ENCODE measurements at places on chromosomes 1 and 21.

- no peak for DNase-seq
Measured at GRCh38 chr1:21449906-21450305, 10.0 kb downstream of the NBPF3 start.

DNA sequence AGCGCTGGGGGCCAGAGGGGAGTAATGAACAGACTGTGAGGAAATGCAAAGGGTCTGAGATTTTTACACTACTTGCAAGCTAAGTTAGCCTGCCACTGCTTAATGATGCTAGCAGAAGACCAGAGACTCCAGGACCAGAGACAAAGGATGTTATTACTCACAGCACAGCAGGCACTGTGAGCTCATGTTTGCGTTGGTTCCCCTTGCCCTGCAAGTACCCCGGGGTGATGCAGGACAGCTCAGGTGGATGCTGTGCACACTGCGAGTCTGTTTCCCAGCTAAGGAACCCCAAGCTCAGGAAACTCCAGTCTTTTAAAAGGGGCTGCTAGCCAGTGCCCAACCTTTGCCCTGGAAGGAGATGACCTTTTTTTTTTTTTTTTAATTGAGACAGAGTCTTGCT lies 1.2 kb downstream of the FHAD1 start:
- DNase-seq, result no peak

- no peak for DNase-seq
Measured at GRCh38 chr1:53584777-53585107, 125.5 kb downstream of the DMRTB1 start.

DNA sequence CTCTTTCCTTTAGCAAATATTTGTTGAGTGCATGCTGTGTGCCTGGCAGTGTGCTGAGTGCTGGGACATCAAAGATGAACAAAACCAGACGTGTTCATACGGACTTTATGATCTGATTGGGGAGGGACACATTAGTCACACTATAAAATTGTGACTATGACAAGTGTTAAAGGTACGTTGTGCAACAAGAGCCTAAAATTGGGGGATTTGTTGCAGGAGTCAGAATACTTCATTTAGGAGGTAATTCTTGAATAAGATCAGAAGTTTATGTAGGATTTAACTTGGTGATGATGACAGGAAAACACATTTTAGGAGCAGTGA lies 29.6 kb downstream of the B3GALT2 start:
- DNase-seq, result no peak

DNA sequence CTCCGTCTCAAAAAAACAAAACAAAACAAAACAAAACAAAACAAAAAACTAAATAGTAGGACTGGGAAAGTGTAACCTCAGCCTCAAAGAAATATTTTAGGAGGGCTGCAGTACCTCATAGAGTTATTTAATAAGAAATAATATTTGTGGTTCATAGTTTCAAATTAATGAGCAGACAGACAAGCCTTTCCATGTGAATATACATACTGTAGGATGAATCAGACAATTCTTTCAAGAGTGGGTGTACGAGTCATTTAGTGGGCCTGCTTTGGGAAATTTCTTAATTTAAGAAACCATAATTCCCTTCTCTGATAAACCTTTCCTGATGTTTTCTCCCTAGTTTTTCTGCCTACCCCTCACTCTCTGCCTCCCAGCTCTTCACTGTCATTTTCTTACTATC lies 52.5 kb downstream of the CDC14A start:
- no peak for DNase-seq

DNA sequence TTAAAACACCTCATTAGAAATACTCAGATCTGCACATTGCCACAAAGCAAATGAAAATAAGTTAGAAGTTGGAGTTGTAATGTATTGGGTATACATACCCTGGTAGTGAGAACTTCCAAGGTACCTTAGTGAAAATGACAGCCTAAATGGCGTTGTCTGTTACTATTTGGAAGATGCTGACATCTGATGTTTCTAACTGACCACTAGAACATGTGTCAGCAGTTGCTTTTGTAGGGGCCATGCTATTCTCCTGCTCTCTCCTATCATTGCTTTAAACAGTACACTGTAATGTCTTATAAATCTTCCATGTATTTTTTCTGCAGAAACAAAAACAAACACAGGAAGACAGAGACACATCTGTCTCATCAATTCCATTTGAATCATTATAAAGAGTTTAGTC lies 40.1 kb downstream of the LAMC1 start:
- no peak for DNase-seq

GRCh38 chr1:44786841-44787426 lies 1.0 kb downstream of the BEST4 start:
- no peak for DNase-seq

DNA sequence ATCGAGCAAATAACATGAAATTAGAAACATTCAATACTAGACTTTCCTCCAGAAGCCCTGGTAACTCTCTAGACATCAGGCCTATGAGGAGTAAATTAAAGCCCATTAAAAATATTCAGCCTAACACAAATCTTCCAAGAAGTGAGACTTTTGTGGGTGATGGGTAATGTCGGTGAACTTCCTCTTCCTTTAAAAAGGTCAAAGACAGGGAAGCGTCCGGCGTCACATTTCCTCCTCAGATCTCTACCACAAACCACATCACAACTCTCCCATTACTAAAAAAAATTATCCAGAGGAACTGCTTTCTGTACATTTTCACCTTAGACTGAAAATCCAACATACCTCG lies 1.4 kb downstream of the EIF4G3 start:
- peak; percentile 39 for DNase-seq

- no peak for DNase-seq
Measured at GRCh38 chr1:184970691-184971161, 3.6 kb downstream of the NIBAN1 start.

DNA sequence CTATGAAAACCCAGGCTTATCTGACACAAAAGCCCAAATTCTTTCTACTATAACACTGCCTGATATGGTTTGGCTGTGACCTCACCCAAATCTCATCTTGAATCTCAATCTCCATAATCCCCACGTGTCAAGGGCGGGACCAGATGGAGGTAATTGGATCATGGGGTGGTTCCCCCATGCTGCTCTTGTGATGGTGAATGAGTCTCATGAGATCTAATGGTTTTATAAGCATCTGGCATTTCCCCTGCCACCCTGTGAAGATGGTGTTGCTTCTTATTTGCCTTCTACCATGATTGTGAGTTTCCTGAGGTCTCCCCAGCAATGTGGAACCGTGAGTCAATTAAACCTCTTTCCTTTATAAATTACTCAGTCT lies 123.3 kb upstream of the USP24 start:
- DNase-seq, result no peak

GRCh38 chr1:218863987-218864386 lies 309.7 kb upstream of the LYPLAL1 start:
- DNase-seq, result no peak

DNA sequence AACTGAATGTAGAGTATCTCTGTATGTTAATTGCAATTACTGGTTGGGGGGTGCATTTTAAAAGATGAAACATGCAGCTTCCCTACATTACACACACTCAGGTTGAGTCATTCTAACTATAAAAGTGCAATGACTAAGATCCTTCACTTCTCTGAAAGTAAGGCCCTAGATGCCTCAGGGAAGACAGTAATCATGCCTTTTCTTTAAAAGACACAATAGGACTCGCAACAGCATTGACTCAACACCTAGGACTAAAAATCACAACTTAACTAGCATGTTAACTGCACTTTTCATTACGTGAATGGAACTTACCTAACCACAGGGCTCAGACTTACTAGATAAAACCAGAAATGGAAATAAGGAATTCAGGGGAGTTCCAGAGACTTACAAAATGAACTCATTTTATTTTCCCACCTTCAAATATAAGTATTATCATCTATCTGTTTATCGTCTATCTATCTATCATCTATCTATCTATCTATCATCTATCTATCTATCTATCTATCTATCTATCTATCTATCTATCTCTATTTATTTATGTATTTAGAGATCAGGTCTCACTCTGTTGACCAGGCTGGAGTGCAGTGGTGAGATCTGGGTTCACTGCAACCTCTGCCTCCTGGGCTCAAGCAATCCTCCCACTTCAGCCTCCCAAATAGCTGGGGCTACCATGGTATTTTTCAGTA lies 47.8 kb downstream of the CHML start:
- no peak for DNase-seq

GRCh38 chr21:31255896-31256295 lies 88.2 kb downstream of the TIAM1 start:
- DNase-seq, result no peak

DNA sequence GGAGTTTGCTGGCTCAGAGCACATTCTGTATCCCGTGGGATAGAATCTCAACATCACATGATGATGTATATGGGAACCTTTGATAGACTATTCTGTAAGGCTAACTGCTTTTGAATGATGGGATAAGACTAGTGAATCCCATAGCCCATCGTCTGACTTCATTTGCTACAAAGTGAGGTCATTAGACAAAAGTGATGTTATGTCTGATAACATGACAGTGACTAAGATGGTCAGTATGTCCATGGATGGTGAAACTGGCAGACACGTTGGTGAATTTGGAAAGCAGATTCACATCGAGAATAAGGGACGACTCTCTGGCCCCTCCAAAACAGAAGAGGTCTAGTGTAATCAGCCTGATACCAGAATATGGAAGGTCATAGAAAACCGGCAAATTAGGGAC lies 108.4 kb downstream of the HHAT start:
- no peak for DNase-seq

DNA sequence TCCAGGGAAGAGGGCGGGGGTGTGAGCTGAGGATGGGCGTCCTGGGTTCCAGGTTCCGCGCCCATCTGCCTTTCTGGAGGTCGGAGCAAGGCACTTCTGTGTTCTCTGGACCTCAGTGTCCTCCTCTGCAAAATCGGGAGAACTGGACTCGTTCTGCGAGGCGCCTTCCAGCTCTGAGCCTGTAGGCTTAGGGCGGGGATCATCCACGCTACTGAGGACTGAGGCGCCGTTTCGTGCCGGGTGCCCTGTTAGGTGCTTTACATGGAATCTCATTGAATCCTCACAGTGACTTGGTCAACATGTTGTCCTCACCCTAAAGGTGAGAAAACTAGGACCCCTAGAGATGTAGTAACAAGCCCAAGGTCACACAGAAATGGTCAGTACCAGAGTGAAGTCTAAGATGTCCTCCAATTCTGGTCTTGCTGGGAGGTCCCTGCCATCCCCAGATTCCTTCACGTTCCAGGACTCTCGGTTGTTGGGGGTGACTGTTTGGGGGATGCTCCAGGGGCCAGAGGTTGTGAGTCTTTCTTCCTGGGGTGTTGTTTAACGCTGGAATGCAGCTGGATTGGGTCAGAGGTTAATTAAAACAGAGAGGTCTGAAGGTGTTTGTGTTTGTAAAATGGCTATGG lies 677 bp downstream of the PRKAA2 start:
- DNase-seq, result no peak

DNA sequence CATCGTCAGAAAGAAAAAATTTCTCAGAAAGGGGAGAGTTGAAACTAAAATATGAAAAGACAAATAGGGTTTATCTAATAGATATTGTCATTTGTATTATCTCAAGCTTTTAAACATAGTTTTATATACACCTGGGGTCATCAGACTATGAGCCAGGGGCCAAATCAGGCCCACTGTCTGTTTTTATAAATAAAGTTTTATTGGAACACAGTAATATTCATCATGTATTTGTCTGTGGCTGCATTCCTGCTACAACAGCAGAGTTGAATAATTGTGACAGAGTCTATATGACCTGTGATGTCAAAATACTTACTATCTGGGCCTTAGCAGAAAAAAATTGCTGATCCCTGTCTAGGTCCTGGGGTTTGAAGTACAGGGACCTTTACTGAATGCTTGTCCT lies 120.5 kb upstream of the RUNX1 start:
- DNase-seq, result no peak

- no peak for DNase-seq
Measured at GRCh38 chr1:117591252-117591651, 14.6 kb upstream of the TENT5C start.

GRCh38 chr1:8465692-8466091 lies 147.8 kb downstream of the SLC45A1 start:
- DNase-seq, result no peak

- DNase-seq, result no peak
Measured at GRCh38 chr1:224542783-224543440, 73.2 kb upstream of the CNIH3 start.

GRCh38 chr1:86705665-86705985 lies 1.2 kb downstream of the SH3GLB1 start:
- no peak for DNase-seq

- no peak for DNase-seq
Measured at GRCh38 chr1:24770881-24771280, 25.6 kb downstream of the CLIC4 start.

DNA sequence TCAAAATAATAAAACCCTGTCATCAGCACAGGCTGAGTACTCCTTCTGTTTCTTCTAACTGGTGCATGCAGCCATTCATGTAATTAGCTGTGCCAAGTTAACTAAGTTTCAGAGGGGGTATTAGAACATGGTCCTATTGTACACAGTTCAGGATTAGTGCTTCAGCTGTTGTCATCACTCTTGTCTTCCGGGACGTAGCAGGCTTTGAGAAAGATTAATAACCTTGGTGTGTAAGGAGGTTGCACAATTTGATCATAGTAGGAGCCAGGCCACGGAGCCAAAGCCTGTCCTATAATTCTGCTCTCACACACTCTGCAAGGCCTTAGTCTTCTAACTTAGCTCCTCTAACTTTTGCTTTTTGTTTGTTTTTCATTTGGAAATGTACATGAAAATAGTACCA lies 44.7 kb downstream of the PTGFRN start:
- DNase-seq, result no peak

- DNase-seq, result peak; percentile 22
Measured at GRCh38 chr1:56153276-56153675, 426.1 kb downstream of the PLPP3 start.

DNA sequence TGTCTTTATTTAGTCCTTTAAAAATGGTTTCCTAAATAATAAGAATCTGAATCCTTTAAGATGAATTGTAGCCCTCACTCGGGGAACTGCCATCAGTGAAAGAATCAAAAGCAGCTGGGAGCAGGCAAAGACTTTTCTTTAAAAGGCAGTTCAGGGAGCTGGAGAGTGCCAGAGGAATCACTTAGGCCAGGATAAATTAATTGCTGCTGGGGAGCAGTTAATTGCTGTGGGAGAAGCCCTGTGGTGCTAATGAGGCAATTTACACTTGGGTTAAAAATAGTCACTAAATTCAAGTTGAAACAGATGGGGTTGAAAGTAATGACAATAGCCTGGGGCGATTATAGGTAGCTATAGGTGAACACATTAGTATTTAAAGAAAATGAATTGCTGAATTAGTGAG lies 38.7 kb upstream of the COL24A1 start:
- peak; percentile 58 for DNase-seq
